ENCODE measurements at places on chromosomes 3 and 15.

GRCh38 chr3:169171739-169172138 is 491.8 kb downstream of the MECOM start:
- no peak for DNase-seq

DNA sequence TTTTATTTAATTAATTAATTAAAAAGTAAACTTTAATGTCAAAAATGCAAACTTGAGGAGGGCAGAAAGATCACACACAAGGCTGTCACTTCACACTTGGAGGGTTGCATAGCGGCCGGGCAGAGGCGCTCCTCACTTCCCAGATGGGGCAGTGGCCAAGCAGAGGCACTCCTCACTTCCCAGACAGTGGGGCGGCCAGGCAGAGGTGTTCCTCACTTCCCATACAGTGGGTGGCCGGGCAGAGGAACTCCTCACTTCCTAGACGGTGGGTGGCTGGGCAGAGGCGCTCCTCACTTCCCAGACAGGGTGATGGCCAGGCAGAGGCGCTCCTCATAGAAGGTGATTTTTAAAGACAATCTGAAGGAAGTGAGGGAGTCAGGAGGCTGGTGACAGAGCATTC is 277.5 kb downstream of the PDCD6IP start:
- DNase-seq = no peak

DNA sequence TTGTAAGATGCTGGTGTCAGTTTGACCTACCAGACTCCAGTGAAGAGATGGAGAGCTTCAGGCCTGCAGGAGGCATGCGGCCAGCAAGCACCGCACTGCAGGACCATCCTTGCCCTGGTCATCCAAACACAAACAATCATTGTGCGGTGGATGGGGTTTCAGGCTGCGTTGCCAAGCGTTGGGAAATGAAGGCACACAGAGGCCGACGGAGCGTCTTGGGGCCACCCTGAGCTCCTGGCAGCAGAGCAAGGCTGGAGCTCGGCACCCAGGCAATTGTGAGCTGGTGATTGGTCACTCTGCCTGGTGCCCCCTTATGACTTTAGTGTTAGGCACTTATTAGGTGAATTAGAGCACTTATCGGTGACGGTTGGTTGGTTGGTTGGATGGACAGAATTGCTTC is 222.6 kb upstream of the RGMA start:
- no peak for DNase-seq

DNA sequence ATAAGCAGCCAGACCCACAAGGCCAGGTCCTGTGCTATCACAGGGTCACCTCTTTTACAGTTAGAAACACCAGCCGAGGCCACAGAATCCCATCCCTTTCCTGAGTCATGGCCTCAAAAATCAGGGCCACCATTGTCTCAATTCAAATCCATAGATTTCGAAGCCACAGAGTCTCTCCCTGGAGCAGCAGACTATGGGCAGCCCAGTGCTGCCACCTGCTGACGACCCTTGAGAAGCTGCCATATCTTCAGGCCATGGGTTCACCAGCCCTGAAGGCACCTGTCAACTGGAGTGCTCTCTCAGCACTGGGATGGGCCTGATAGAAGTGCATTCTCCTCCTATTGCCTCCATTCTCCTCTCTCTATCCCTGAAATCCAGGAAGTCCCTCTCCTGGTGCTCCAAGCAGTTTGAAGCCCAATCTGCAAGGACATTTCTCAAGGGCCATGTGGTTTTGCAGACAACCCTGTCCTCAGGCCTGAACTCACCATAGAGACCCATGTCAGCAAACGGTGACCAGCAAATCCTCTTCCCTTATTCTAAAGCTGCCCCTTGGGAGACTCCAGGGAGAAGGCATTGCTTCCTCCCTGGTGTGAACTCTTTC is 39.6 kb downstream of the TGM4 start:
- peak; percentile 62 for DNase-seq

- DNase-seq = no peak
These were observed 22.9 kb upstream of the DNAAF4 start for GRCh38 chr15:55530861-55531313.

GRCh38 chr3:32422943-32423342 is 31.3 kb downstream of the CMTM7 start:
- DNase-seq = no peak

GRCh38 chr3:188901671-188902287 is 270.0 kb upstream of the TPRG1 start:
- DNase-seq = no peak

GRCh38 chr3:124701687-124702086 is 28.6 kb upstream of the UMPS start:
- no peak for DNase-seq

DNA sequence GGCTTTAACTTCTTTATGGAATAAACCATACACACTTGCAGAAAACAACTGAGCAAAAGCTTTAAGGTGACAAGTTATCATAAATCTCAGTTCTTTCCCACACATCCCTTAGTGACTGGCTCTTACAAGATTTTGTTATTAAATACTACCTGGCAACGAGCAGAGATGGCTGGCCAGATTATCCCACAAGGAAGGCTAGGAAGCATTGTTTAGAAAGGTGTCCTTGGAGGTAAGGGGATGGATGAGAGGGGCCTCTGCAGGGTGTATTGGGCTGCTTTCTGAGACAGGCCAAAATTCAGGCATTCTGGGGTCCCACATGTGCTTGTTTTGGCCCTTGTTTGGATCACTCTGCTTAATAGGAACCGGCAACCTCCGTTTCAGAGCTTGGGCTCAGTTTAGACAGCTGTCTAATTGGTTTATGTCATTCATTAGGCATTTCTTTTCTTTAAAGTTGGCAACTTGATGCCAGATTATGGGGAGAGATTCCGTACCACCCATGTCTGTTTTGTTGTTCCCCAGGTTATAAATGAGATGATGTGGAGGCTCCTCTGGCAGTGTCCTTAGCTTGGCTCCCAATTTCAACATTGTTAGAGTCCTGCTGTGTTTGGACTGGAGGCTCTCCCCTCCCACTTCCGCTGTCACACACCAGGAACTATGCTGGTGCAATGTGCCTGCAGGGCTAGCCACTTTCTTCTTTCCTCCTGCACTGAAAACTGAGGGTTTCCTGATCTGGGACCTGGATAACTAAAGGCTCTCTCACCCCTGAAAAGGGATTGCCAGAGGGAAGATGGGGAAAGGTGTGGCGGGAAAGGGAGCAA is 121.1 kb downstream of the TPRG1 start:
- DNase-seq = no peak

- no peak for DNase-seq
These were observed at the start of gene IL16 for GRCh38 chr15:81196576-81197254. IL16 (plus strand) TSS chr15:81196879; CDS start chr15:81225400, 28,521 bp downstream.

DNA sequence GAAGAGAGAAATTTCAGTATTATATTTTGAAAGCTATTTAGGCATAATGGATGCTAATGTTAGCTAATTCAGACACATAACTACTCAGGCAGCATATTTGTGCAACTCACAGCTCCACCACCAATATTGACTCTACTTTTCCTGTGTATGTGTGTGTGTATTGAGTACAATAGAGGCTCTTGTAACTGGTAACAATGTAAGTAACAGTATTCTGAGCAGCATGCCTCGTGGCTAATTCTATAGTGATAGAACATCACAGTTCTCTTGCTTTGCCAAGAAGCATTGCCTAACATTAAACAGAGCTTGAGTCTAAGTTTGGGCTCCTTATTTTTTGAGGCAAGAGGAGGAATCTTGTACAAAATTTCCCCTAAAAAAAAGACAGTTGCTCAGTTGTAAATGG is 98.6 kb upstream of the ARHGEF26 start:
- DNase-seq = no peak

DNA sequence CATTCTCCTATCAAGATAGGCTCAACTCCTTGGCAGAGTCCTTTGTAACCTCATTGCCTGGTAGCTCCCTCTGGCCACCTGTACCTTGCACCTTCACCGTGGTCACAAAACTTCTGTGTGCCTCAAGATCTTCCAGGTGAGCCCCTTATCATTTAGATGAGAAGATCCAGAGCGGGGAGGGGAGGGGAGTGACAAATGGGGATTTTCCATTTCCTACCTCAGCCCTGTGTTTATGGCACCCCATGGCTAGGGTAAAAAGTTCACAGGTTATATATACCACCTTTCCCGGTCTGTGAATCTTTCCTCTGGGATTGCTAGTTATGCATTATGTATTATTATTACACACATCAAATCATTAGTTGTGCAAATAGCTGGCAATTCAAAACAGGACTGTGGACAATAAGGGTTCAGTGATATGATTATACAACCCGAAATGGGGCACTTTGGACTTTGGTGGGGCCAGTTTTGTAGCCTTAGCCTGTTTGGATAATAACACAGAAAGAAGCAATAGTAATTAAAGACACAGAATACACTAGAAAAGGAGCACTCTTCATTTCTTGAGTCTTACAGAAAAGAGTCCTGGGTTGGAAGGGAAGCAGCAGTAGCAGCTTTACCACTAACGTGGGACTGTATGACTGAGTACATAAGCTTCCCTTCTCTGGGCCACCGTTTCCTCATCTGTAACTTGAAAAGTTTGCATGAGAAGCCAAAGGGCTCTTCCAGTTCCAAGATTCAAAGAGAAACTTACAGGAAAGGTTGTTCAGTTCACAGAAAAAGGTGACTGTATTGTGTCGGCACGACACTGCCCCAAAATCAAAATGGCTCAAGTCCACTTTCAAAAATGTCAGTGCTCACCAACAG is 7.1 kb downstream of the TLE3 start:
- DNase-seq = no peak

- DNase-seq = no peak
These were observed 103.0 kb downstream of the SUCNR1 start for GRCh38 chr3:151976211-151977050.

DNA sequence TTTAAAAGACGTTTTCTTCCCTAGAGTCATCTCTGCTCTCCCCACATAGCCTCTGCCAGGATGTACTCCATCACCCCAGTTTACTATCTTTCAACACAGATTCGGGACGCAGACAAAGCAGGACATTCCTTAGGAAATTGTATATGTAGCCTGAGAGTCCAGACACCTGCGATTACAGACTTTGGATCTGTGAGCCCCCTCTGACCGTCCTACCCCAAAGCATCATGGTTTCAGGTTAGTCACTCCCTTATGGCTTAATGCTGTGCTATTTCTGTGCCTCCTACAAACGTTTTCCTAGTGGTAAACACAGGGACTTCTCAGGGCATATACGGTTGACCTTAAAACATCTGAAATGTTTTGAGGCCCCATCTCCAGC is 234.0 kb upstream of the BHLHE40 start:
- DNase-seq = no peak

- DNase-seq = no peak
These were observed 53.5 kb upstream of the CCDC54 start for GRCh38 chr3:107323723-107324122.

- no peak for DNase-seq
These were observed 46.8 kb downstream of the GLB1 start for GRCh38 chr3:33050071-33050653.

- DNase-seq = no peak
These were observed 646 bp downstream of the IQCB1 start for GRCh38 chr3:121834157-121834670.

GRCh38 chr3:66582721-66583423 is 82.0 kb upstream of the LRIG1 start:
- DNase-seq = peak; percentile 16

GRCh38 chr3:127539366-127540060 is 51.0 kb downstream of the TPRA1 start:
- no peak for DNase-seq

DNA sequence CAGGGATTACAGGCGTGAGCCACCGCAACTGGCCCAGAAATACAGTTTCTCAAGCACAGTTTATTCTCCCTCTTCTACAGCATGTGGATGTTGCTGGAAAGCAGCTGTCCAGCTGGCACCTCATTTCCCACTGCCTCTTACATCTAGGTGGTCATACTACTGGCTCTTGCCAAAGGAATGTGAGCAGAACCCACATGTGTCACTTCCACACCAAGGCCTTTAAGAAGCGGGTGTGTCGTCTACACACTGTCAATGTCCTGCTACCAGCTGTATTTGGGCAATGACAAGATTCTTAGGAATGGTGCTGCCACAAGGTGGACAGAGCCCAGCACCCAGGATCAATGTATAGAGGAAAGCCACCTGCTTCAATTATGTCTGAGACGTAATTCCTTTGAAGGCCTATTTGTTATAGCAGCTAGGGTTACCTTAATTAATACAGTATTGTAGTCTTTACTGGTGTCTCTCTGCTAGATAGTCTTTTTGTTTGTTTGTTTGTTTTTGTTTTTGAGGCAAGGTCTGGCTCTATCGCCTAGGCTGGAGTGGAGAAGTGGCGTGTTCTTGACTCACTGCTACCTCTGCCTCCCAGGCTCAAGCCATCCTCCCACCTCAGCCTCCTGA is 15.1 kb upstream of the RAB7A start:
- no peak for DNase-seq

DNA sequence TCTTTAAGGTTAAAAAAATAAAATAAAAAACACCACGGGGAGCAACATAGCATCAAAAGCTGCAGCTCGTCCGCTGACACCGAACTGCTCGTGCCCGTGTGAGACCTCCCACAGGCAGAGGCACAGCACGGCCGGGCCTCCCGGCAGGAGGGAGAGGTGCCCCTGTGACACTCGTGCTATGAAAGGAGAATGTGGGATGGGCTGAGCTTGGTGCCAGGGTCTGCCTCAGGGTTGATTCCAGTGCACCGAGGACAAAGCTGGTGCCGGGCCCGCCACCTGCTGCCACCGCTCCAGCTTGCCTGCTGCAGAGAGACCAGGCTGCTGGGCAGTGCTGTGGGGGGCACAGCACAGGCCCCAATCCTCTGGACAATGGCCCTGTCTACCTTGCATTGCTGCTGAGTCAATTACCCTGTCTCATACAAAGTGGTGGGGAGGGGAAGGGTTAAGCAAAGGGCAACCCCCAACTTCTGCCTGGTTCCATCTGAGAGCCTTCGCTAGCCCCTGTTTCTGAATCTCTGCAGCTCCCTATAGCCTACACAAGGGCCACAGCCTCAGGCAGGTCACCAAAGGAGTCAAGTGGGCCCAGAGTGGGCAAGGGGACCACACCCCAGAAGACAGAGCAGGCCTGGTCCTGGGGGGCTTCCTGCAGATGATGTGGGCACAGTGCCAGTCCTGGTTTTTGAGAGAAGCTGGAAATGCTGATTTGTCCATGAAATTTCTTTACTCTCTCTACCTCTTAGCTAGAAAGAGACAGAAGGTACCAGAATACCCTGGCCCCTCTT is 74.0 kb upstream of the SNRPA1 start:
- DNase-seq = no peak

DNA sequence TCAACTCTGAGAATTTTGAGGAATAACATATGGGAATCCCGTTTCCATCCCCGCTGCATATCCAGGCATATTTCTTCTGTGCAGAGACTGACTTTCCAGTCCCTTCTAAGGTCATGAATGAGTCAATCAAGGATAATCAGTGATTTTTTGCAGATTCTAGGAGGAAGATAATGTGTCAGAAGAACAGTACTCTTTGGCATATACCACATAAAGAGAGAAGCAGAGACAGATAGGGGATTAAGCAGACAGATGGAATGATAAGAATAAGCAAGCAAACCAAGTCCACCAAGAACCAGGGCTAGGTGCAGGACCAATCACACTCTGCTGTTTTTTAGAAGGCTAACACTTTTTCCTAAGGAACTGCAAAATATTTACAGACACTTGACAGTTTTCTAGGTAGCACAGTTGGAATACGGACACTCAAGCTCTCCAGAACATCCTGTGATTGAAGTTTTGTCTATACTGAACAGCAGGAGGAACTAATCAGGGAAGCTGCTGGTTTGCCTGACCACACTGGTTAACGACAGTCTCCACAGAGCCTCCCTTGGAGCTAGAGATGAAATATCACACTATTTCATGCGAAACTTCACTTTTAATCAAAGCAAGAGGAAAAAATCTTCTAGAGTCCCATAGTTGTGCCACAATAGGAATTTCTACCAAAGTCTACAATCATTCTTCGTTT is 450.0 kb upstream of the KCNMB2 start:
- no peak for DNase-seq

GRCh38 chr3:173743111-173743510 is 345.6 kb downstream of the NLGN1 start:
- no peak for DNase-seq

GRCh38 chr3:151548195-151548594 is 87.3 kb upstream of the IGSF10 start:
- DNase-seq = no peak

Measured in T-cell (primary cell).